ENCODE measurements at places on chromosomes 16 and 17.

- no peaks in the 10 kb centered on the region for H3K27me3 ChIP-seq
- DNase-seq, result no peak
- no peak overlapping the region for H3K27ac ChIP-seq
- H3K4me3 ChIP-seq, result no peak overlapping the region
These were observed 362.5 kb downstream of the SEC14L1 start for GRCh38 chr17:77503293-77503655.

DNA sequence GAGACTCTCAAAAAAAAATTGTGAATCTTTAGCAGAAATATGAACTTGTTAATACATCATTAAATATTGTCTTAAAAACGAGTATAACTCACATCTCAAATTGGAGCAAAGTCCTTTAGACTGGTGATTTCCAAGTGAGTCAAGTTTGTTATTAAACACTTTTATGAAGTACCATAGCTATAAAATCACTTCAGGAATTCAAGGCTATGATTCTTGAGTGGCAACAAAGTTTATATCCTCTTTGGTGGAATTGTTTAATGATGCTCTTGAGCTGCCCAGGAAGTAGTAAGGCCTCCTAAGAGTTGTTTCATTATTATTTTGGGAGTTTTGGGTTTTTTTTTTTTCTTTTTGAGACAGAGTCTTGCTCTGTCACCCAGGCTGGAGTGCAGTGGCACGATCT is 16.7 kb upstream of the BLMH start:
- H3K4me3 ChIP-seq, result no peak overlapping the region
- H3K36me3 ChIP-seq, result no peaks in the 10 kb centered on the region
- DNase-seq, result no peak
- H3K4me1 ChIP-seq, result no peaks in the 10 kb centered on the region
- no peaks in the 10 kb centered on the region for H3K27me3 ChIP-seq

GRCh38 chr17:67862614-67863217 is 37.4 kb downstream of the BPTF start:
- no peaks in the 10 kb centered on the region for H3K27me3 ChIP-seq
- no peak for DNase-seq
- peaks cover 26% of the 10 kb centered on the region for H3K36me3 ChIP-seq
- no peak overlapping the region for H3K27ac ChIP-seq
- H3K4me1 ChIP-seq, result peaks cover 64% of the 10 kb centered on the region

DNA sequence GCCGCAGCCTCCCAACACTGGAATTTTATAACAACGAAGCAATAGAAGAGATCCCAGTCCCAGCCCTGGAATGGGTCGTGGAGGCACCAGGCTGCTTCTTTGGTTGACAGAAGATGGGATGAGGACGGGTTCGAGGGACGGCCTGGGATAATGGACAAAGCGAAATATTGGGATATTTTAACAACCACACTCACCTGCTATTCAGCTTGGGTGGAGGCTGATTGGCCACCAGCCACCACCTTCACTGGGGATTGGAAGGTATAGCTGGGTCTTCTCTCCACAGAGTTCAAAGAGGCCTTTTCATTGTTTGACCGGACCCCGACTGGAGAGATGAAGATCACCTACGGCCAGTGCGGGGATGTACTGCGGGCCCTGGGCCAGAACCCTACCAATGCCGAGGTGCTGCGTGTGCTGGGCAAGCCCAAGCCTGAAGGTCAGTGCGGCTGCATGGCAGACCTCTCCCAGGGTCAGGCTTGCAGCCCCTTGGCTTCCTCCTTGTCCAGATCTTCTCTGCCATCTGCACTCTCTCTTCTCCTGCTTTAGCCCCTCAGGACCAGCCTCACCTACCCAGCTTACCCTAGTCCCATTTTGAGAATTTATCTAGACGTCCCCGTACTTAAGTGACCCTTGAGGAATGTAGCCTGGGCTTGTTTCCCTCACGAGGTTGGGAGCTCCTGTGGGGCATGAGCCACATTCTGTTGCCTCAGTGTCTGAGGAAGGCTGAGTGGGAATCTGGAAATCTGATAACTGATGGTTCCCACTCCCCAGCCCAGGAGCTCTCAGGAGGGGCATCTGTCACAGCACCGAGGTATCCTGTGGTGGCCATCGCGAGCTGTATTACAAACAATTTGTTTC is 10.7 kb downstream of the MYL4 start:
- H3K4me3 ChIP-seq, result peak overlapping the region; percentile 10
- H3K27ac ChIP-seq, result no peak overlapping the region
- peaks cover 2% of the 10 kb centered on the region for H3K36me3 ChIP-seq

- peaks cover 12% of the 10 kb centered on the region for H3K27me3 ChIP-seq
- no peak overlapping the region for H3K27ac ChIP-seq
- no peak overlapping the region for H3K4me3 ChIP-seq
- no peaks in the 10 kb centered on the region for H3K4me1 ChIP-seq
These were observed 7.3 kb downstream of the CACNA1H start for GRCh38 chr16:1159973-1160772.

DNA sequence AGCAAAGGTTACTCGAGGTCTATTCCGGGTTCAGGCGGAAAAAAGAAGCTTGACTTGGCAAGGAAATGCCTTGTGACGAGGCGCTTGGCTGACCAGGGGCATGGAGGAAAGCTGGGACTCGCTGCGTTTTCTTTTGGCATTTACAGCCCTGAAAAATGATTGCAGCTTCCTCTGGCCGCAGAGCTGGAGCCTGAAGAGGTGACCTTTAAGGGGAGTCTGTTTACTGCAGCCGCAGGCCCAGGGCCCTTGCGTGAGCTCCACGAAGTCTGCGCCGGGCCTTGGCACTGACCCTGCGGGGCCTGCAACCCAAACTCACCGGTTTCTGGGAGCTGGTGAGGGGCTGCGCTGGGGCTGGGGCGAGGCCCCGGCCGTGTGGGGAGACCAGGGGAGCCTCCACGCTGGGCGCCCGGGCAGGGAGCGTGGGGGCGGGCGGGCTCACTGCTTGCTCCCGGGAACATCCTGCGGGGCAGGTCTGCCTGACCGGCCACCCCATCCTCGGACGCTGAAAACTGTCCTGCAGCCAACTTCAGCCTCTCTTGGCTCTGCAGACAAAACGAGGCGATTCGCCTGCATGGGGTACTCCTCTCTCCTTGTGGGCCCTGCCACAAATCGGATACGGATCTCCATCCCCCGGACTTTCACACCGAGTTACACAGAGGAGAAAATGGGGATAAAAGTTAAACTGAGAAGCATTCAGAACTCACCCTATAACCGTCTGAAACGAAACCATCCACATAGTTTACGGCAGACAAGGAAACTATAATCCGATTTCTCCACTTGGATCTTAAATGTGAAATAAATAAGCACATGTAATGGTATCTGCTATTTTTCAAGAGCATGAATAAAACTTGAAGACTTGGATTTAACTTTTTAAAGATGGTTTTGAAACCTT is 206.3 kb upstream of the FOXF1 start:
- no peak overlapping the region for H3K4me3 ChIP-seq
- H3K4me1 ChIP-seq, result peaks cover 3% of the 10 kb centered on the region
- H3K27me3 ChIP-seq, result peaks cover 40% of the 10 kb centered on the region
- no peak overlapping the region for H3K27ac ChIP-seq
- DNase-seq, result no peak

- no peak for DNase-seq
- H3K27me3 ChIP-seq, result peaks cover 16% of the 10 kb centered on the region
- H3K4me1 ChIP-seq, result no peaks in the 10 kb centered on the region
- no peaks in the 10 kb centered on the region for H3K36me3 ChIP-seq
- no peak overlapping the region for H3K4me3 ChIP-seq
These were observed 33.7 kb upstream of the HSBP1 start for GRCh38 chr16:83774066-83774465.

GRCh38 chr17:73365906-73366623 is 54.3 kb upstream of the CDC42EP4 start:
- no peaks in the 10 kb centered on the region for H3K4me1 ChIP-seq
- no peaks in the 10 kb centered on the region for H3K27me3 ChIP-seq
- no peak overlapping the region for H3K27ac ChIP-seq
- no peak overlapping the region for H3K4me3 ChIP-seq
- no peaks in the 10 kb centered on the region for H3K36me3 ChIP-seq
- DNase-seq, result no peak

GRCh38 chr16:22425036-22425801 is 50.8 kb upstream of the CDR2 start:
- H3K27me3 ChIP-seq, result no peaks in the 10 kb centered on the region
- H3K4me3 ChIP-seq, result no peak overlapping the region
- no peak for DNase-seq
- H3K27ac ChIP-seq, result no peak overlapping the region
- peaks cover 28% of the 10 kb centered on the region for H3K36me3 ChIP-seq

DNA sequence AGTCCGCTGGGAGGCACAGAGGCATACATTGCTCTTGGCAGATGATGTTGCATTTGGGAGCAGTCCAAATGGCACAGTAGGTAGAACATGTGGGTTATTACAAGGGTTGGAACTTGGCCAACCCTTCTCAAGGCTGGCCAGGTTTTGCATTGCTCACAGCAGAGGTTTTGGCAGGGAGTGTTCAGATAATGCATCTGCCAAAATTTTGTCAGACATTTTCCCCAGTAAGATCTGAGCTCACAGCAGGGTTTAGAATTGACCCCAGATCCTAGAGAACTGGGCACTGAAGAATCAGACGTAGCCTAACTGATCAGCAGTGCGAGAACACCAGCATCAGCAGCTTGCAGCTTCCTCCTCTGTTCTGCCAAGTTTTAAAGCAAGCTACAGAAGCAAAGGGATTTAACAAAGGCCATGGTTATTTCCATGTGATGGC is 468.8 kb upstream of the KIF2B start:
- no peak overlapping the region for H3K4me3 ChIP-seq
- no peaks in the 10 kb centered on the region for H3K27me3 ChIP-seq
- no peaks in the 10 kb centered on the region for H3K36me3 ChIP-seq
- no peak overlapping the region for H3K27ac ChIP-seq
- no peaks in the 10 kb centered on the region for H3K4me1 ChIP-seq

- no peak for DNase-seq
- no peaks in the 10 kb centered on the region for H3K36me3 ChIP-seq
- no peak overlapping the region for H3K4me3 ChIP-seq
- no peaks in the 10 kb centered on the region for H3K27me3 ChIP-seq
- no peak overlapping the region for H3K27ac ChIP-seq
- H3K4me1 ChIP-seq, result no peaks in the 10 kb centered on the region
These were observed 90.7 kb downstream of the OR1D5 start for GRCh38 chr17:2972749-2973148.

- DNase-seq, result no peak
- peaks cover 7% of the 10 kb centered on the region for H3K36me3 ChIP-seq
These were observed 4.5 kb downstream of the MINK1 start for GRCh38 chr17:4837471-4838308.

GRCh38 chr17:31733326-31733725 is 125.7 kb downstream of the COPRS start:
- H3K4me1 ChIP-seq, result no peaks in the 10 kb centered on the region
- no peak overlapping the region for H3K4me3 ChIP-seq
- DNase-seq, result no peak
- H3K27me3 ChIP-seq, result no peaks in the 10 kb centered on the region
- H3K36me3 ChIP-seq, result no peaks in the 10 kb centered on the region

DNA sequence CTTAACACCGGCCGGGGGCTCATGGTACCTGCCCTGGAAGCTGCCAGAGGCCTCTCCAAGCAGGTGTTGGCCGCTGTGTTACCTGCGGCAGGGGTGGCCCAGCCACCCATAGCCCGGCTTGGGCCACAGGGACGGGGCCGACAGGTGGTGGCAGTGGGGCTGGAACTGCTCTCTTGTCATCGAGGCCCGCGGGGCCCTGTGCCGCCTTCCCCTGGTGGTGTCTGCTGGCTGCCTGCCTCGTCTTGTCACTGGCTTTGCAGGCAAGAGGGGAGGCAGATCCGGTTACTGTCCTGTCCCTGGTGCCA is 27.1 kb downstream of the GSE1 start:
- peaks cover 13% of the 10 kb centered on the region for H3K4me1 ChIP-seq
- H3K27me3 ChIP-seq, result no peaks in the 10 kb centered on the region
- no peak overlapping the region for H3K27ac ChIP-seq
- H3K36me3 ChIP-seq, result no peaks in the 10 kb centered on the region
- H3K4me3 ChIP-seq, result no peak overlapping the region

GRCh38 chr17:32142038-32142856 is at the start of gene RHOT1:
TSS of gene RHOT1 (plus strand) at chr17:32142502. CDS start at chr17:32142693, 191 bp downstream.
- peaks cover 9% of the 10 kb centered on the region for H3K36me3 ChIP-seq
- peak; percentile 84 for DNase-seq
- peaks cover 39% of the 10 kb centered on the region for H3K4me1 ChIP-seq
- H3K27me3 ChIP-seq, result peaks cover 4% of the 10 kb centered on the region

- no peaks in the 10 kb centered on the region for H3K36me3 ChIP-seq
- no peak for DNase-seq
- H3K27ac ChIP-seq, result no peak overlapping the region
- no peak overlapping the region for H3K4me3 ChIP-seq
These were observed 74.1 kb downstream of the NT5M start for GRCh38 chr17:17377071-17377967.

GRCh38 chr17:58818654-58819053 is 63.0 kb downstream of the PPM1E start:
- H3K27ac ChIP-seq, result no peak overlapping the region
- H3K36me3 ChIP-seq, result no peaks in the 10 kb centered on the region
- no peak for DNase-seq
- no peaks in the 10 kb centered on the region for H3K4me1 ChIP-seq
- H3K27me3 ChIP-seq, result peaks cover 23% of the 10 kb centered on the region

GRCh38 chr17:5899496-5900195 is 170.5 kb upstream of the WSCD1 start:
- H3K36me3 ChIP-seq, result no peaks in the 10 kb centered on the region
- H3K4me3 ChIP-seq, result no peak overlapping the region
- peaks cover 3% of the 10 kb centered on the region for H3K4me1 ChIP-seq
- no peak overlapping the region for H3K27ac ChIP-seq
- peaks cover 23% of the 10 kb centered on the region for H3K27me3 ChIP-seq

DNA sequence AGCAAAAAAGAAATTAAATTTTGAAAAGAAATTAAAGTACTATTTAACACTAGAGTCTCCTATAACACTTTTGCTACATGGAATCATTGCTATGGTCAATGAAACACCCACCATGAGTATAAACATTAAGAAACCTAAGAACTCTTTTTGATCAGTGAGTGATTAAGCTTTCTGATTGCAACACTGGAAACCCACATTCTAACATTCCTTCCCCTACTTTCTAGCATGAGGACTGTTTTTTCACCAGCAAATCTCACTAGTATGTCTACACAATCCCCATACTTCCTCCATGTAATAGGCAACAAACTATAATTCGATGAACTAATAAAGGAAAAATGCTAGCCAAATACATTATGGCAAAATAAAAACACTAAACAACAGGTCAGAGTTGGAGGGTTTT is 54.7 kb downstream of the SKAP1 start:
- peaks cover 21% of the 10 kb centered on the region for H3K36me3 ChIP-seq
- no peak for DNase-seq
- H3K27me3 ChIP-seq, result no peaks in the 10 kb centered on the region
- peaks cover 18% of the 10 kb centered on the region for H3K4me1 ChIP-seq
- no peak overlapping the region for H3K4me3 ChIP-seq

DNA sequence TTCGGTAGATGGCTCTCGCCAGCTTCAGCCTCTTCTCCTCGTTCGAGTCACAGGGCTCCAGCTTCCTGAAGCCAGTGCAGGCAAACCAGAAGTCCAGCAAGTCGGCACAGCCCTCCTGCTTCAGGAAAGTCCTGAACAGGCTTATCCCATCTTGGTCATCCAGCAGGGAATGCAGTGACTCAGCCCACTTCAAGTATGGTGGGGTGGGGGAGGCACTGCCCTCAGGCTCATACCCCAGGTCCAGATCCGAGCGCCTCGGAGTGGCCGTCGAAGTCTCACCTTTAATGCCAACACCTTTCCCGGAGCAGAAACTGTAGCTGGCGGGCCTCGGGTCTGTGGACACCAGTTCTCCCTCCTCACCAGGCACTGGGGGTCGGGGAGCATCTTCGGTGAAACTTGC is 5.9 kb downstream of the AXIN1 start:
- H3K27me3 ChIP-seq, result no peaks in the 10 kb centered on the region
- no peak overlapping the region for H3K4me3 ChIP-seq
- H3K27ac ChIP-seq, result no peak overlapping the region
- H3K4me1 ChIP-seq, result peaks cover 66% of the 10 kb centered on the region

GRCh38 chr17:179066-179432 is 2.4 kb downstream of the DOC2B start:
- no peak overlapping the region for H3K27ac ChIP-seq
- no peak overlapping the region for H3K4me3 ChIP-seq
- H3K4me1 ChIP-seq, result no peaks in the 10 kb centered on the region
- no peaks in the 10 kb centered on the region for H3K36me3 ChIP-seq
- peaks cover 44% of the 10 kb centered on the region for H3K27me3 ChIP-seq
